ENCODE measurements at places on chromosomes 11 and 22.

DNA sequence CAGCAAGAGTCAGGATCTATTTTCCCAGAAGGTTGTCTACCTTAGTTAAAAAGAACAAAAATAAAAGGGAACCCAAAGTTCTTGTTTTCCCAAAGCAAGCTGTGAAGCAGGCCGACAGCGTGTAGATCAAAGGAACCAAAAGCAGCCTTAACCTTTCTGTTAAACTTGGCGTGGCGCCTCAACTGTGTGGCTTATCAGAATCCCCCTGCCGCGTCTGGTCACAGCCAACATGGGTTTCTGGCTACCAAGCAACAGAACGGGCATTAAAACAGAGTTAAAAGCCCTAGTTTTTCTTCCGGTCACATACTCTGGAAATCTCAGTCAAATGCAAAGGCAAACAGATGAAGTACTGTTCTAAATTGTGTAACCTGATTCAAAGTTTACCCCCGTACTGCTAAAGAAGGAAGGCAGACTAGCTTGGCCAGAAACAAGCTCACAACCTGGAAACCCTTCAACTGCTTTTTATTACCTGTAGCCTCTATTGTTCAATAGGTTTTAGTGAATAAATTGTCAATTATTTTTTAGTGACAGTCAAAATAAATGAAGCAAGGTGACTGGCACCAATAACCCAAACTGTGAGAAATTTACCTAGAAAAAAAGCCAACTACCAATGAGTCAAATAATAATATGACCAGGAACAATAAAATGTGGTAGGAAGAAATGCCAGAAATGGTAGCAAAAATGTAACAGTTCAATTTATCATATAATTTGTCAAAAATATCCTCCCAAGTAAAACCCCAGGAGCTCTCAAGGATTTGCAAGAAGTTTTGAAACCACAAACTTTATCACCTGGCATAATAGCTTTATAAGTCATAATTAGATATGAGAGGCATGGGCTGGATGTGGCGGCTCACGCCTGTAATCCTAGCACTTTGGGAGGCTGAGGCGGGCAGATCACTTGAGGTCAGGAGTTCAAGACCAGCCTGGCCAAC, 21.4 kb downstream of the CHKA start:
- peak; percentile 26 for DNase-seq

- DNase-seq, result peak; percentile 36
Observed at GRCh38 chr11:126426820-126427749, 71.6 kb downstream of the ST3GAL4 start.

- no peak for DNase-seq
Observed at GRCh38 chr22:32421484-32421883, 9.4 kb upstream of the RTCB start.

DNA sequence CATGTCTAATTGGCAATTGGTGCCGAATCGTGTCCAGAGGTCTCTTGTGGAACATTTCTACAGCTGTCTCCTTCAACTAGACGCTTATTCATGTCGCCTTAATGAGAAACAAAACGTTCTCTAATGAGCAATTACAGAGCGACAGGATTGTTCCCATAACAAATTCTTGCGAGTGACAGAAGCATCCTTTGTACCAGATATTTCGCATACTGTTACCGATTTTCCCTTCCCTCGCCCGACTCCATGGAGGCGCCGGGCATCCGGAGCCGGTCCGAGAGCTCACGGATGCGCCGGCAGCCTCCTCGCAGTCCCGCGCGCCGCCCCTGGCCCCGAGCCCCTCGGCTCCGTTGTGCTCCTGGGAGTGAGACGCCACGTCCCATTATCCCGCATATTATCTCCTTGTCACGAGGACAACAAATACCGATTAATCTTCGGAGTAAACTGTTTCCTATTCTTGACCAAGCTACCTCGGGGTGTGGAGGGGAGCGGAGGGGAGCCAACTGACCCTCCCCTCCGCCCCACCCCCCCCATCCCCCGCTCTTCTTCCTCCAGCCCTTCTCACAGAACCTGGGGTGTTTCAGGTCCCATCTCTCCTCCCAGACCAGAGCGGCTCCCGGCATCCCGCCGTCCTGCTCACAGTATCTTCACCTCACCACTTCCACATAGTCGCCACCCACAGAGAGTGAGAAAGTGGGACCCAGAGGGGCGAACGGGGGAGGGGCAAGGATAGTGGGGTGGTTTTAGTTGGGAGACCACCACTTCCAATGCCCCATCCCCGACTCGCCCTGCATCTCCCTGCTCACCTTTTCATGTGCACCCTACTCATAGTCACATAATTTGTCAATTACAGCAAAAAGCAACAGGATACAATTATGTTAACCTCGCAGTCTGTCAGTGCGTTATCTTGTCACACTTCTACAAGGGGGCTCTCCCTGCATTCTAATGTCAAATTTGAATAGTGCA, 11.4 kb downstream of the PAX6 start:
- no peak for DNase-seq

DNA sequence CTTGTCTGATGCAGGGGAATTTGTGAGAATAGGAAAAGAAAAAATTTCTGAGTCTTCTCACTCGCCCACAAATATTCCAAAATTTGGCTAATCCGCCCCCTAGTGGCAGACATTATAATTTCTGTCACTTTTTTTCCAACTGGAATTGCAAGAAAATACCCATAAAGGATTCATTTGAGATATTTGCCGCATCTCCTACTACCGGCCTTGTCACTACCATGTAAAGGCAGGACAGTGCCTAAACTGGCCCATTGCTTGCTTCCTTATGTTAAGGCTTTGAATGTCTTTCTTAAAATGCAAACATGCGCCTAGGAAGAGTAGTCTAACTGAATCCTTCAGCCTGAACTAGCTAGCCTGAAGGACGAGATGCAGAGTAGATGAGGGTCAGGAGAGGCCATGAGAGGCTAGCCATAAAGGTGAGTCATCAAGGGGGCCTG, 9.3 kb upstream of the CEP295 start:
- no peak for DNase-seq

GRCh38 chr11:18461909-18462308, 6.3 kb downstream of the LDHAL6A start:
- DNase-seq, result no peak

- DNase-seq, result no peak
Observed at GRCh38 chr22:33296941-33297340, 238.8 kb upstream of the SYN3 start.

DNA sequence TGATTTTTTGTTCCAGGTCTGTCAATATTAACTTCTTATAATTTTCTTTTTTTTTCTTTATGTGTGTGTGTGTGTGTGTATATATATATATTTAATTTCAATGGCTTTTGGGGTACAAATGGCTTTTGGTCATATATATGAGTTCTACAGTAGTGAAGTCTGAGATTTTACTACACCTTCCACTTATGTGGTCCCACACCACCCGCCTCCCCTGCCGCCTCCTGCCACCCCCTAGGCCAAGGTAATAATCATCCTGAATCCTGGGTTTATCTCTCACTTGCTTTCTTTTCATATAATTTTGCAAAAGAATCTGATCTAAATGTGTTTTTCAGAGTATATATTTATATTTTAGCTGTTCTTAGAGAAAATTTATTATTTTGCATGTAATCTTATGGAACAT, 11.1 kb downstream of the NEAT1 start:
- no peak for DNase-seq

- DNase-seq, result no peak
Observed at GRCh38 chr11:2298795-2299761, 2.6 kb downstream of the C11orf21 start.

DNA sequence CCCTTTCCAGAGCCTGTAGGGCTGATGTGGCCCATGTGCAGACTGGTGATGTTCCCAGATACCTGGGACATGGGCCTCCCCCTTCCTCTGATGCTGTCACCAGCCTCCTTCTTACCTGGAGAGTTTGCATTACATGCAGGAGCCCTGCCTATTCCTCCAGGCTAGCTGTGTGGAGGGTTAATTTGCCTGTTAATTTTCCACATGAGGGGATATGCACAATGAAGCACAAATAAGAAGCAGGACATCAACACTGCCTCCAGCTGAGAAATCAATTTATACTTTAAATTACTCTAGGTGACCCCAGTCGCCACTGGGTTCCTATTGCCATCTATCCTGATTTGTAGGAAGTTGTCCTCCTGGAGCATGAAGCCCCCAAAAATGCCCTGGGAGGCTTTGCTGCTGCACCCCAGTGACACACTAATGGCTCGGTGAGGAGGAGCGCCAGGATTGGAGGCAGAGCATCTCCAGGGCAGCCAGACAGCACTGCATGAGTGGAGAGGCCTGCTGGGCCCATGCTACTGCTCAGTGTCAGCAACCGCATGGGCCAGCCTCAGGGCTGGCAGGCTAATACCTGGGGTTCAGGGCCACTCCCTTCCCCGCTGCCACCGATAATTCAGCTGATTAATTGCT, 101.6 kb upstream of the USP47 start:
- no peak for DNase-seq

GRCh38 chr22:39958949-39959639, 1.1 kb upstream of the TMA7B start:
- no peak for DNase-seq

DNA sequence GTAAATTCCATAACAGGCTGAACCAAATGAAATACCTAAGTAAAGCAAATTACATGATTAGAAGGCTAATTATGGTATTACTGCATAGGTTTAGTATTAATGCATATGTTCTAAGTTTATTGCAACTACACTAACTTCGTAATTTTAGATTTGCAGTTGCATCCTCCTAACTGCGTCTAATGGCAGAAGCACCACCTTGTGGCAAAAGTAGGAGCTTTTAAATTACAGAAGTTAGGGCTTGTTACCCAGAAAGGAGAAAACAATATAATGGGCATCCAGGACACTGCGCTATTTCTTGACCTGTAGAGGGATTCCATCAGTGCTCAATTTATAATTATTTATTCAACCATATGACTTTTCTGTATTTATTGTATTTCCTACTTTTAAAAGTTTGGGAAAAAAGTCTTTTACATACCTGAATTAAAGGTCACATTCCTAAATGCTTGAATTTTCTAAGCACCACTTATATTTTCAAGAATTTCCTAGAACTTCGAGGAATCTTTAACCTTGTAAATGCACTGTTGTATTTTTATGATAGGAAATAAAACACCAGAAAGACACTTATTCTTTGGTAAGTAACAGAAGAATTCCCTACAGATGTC, 16.3 kb upstream of the GPR83 start:
- peak; percentile 37 for DNase-seq

DNA sequence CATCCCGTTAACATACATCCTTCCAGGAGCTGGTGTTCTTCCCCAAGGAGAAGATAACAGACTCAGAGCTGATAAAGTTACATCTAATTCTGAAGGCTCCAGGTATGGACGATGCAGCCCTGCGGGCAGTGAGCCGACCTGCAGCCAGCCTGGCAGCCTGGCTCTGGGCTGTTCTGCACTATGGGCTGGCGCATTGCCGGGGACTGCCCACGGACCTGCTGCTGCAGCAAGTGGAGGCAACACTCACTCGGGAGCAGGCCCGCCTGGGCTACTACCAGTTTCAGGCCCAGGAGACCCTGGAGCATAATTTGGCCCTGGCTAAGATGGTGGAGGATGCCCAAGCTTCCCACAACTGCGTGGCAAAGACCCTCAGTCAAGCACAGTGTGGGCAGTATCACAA, 39.7 kb downstream of the RRP8 start:
- no peak for DNase-seq

DNA sequence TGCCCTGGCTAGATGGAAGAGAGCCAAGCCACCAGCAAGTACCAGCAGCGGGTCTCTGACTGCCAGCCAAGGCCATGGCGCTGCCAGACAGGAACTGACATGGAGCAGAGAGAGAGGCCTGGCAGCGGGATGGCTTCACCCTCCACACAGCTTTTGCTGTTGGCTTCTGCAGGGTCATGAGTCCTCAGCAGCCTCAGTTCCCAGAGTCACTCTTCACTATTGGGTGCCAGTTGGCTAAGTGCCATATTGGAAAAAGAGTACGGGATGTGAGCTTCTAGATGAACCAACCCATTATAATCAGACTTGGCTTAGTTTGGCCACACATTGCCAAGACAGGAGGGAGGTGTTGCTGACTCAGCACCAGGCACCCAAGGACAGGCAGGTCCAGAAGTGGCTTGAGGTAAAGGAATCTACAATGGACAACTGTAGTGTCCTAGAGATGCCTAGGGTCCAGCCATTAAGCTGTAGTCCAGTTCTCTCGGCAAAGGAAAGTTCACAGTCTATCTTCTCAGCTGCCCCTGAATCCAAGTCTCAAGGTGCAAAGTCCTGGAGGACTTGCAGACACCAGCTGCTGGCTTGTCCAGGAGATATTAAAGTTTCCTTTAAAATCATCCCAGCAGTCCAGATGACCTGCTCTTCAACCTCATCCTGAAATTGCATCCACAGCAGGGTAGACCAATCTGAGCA, 40.7 kb upstream of the POU2AF1 start:
- DNase-seq, result no peak

DNA sequence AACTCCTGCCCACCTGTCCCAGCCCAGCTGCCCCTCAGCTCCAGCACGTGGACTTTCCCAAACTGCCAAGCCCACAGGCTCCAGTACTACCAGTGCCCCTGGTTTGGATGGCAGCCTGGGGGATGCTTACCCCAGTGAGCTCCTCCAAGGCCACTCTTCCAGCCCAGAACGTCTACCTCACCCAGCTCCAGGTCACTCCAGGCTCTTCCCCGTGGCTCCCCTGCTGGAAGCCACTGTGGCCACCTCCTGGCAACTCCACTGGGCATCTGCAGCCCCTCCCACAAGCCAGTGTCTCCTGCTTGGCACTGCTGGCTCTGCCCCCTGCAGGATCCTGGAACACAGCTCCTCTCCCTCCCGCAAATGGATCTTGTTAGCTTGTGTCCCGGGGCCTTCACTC, 29.3 kb downstream of the LMO1 start:
- DNase-seq, result no peak

DNA sequence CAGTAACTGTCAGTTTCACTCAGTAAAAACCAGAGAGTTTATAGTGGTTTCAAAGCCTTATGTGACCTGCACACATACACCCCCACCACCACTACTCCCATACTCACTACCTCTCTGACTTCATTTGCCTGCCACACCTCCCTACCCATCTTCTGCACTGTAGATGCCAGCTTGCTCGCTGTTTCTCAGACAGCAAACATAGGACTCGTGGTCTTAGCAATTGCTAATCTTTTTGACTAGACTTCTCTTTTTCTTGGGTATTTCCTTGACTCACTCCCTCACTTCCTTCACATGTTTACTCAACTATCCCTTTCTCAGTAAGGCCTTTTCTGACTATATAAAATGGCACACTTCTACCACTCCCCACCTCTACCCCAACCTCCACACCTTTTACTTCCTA, 27.8 kb downstream of the CEP295 start:
- DNase-seq, result no peak

DNA sequence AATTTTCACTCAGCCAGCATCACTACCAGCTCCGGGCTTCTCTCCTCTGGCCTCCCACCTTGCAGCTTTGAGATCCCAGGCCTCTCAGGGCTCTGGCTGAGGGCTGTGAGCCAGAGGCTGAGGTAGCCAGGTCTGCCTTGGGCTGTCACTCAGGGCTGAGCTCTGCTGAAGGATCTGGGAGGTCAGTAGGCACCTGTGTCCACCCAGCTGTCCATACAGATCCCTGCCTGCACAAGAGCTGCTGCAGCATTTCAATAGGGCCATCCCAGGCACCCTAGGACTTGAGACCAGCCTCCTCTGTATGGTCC, 12.6 kb downstream of the KCNQ1OT1 start:
- no peak for DNase-seq

GRCh38 chr11:71481101-71481960, 28.3 kb downstream of the NADSYN1 start:
- DNase-seq, result no peak
